ENCODE measurements at places on chromosomes 12 and 14. TPM values are rescaled to one million over a fixed set of nuclear protein-coding genes. Genes with fewer than 3 reads are reported as not detected.

- no peak for DNase-seq
These were observed 536.5 kb downstream of the RPS29 start for GRCh38 chr14:49049711-49050110.

The PZP gene
- polyA plus RNA-seq, result 0.47 TPM

DNA sequence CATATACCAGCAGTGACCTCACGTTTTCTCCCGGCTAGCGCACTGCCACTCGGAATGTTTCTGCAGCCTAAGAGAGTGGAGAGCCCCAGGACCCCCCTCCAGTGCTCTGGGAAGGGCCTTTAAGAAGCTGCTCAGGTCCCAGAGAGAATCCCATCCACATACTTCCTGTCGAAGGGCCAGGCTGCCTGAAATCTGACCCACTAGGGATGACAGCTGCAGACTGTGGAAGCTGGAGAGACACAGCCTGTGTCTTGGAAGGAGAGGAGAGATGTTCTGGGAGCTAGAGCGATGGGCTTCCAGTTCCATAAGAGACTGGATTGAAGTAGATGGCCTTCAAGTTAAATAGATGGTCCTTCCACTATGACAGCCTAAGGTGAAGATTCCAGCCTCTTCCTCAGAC, 54.4 kb downstream of the IQSEC3 start:
- DNase-seq, result no peak

The P2RX2 gene
- 0.38 TPM for polyA plus RNA-seq

DNA sequence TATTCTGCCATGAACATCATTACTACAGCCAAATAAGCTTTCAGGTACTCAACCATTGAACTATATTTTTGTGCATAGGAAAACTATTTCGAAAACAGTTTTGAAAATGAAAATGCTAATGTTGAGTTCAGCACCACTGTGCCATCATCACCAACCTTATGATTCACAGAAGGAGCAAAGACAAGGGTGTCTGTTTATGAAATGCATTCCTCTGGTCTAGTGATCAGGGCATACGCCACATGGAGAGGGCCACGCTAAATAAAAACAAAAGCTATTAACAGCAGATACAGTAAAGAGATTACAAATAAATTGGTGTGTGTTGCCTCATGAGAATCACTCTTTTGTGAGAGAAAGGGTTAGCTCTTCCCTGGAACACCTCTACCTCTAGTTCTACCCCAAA, 43.2 kb upstream of the BMAL2 start:
- no peak for DNase-seq

- no peak for DNase-seq
These were observed 56.2 kb downstream of the SLC15A4 start for GRCh38 chr12:128767518-128767917.

DNA sequence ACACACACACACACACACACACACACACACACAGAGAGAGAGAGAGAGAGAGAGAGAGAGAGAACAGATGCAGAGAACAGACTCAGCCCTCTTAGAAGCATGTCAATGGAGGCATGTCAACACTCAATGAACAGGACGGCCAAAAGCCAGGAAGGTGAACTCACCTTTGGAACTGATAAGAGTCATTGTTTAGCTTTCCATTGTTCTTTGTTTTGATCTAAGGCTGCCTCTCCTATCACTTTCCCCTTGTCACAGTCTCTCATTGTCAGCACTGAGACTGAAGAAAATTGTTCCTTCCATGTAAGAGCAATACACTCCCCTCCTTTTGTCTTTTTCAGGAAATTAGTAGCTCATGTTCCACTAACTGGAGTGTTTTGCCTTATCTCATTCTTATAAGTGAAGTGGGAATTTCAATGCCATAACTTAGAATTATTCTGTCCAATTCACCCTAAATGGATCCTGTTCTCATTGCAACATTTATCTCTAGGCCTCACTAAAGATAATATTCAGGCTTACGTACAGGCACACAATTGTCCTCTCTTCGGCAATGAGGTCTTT, 218.0 kb downstream of the DUSP6 start:
- no peak for DNase-seq

The TPPP2 gene
- polyA plus RNA-seq, result 0.59 TPM

The CLEC2A gene
- polyA plus RNA-seq, result not detected

- DNase-seq, result no peak
These were observed 152.1 kb downstream of the ADGRD1 start for GRCh38 chr12:131105736-131106348.

DNA sequence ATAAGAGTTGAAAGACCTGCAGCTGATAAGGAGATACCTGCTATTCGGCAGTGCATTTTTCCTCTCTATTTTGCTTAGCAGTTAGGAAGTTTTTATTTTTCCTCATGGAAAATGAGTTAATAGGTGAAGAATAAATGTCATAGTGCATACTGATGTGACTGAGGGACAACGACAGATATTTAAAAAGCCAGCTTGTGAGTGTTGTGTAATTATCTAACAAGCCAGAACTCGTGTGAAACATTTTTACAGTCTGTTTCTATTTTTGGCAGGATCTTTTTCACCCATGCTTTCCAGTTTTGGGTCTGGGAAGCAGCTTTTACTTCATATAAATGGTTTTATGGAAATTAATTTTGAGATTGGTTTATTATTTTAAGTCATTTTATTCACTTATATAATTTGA, 2.9 kb downstream of the FBXO34 start:
- DNase-seq, result no peak

DNA sequence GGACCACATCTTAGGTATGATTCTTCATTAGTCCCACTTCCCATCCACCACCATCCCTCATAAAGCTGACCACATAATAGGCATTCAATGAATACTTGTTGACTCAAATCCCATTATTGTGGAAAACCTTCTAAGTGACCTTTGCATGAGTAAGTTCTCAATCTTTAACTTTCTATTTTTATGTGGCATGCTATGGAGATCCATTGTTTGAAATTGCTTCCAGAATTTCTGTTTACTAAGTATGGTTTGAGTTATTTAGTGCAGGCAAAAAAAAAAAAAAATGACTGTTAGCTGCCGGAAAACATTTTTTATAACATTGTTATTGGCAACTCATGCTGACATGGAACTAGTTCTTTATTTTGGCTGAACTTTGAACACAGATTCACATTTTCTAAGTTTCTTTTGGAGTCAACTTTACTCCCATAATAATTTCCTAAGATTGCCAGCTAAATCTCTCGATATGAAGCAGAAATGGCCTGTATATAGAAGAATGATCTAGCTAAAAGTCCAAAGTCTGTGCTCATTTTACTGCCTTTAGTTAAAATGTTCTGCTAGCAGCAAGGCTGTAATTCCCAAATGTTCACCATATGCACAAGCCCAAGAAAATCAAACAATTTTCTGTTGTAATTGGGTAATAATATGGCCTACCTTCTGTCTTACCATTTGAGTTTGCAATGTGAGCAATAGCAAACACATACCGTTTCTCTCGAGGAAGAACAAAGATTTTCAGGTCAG, 77.9 kb downstream of the PTGER2 start:
- DNase-seq, result no peak

The LTA4H gene
- 60.3 TPM for polyA plus RNA-seq

- no peak for DNase-seq
These were observed 25.6 kb upstream of the CPNE8 start for GRCh38 chr12:38930990-38931389.

GRCh38 chr14:59439256-59439965, 25.8 kb downstream of the GPR135 start:
- no peak for DNase-seq

DNA sequence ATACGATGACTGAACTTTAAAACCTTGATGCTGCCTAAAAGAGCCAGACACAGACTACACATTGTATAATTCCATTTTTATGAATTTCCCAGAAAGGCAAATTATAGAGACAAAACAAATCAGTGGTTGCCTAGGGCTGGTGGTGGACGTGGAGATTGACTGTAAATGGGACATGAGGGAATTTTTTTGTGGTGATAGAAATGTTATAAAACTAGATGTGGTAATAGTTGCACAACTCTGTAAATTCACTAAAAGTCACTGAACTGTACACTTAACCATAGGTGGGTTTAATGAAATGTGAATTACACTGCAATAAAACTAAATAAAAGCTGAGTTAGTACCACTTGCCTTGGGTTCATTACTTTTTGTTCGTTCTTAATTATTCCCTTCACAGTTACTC, 72.1 kb downstream of the PLEKHA5 start:
- no peak for DNase-seq

The WNT1 gene
- polyA plus RNA-seq, result 2.0 TPM

- no peak for DNase-seq
These were observed 131.0 kb upstream of the SRRM4 start for GRCh38 chr12:118850244-118850825.

- DNase-seq, result no peak
These were observed 76.7 kb downstream of the NKX2-1 start for GRCh38 chr14:36443374-36443773.

DNA sequence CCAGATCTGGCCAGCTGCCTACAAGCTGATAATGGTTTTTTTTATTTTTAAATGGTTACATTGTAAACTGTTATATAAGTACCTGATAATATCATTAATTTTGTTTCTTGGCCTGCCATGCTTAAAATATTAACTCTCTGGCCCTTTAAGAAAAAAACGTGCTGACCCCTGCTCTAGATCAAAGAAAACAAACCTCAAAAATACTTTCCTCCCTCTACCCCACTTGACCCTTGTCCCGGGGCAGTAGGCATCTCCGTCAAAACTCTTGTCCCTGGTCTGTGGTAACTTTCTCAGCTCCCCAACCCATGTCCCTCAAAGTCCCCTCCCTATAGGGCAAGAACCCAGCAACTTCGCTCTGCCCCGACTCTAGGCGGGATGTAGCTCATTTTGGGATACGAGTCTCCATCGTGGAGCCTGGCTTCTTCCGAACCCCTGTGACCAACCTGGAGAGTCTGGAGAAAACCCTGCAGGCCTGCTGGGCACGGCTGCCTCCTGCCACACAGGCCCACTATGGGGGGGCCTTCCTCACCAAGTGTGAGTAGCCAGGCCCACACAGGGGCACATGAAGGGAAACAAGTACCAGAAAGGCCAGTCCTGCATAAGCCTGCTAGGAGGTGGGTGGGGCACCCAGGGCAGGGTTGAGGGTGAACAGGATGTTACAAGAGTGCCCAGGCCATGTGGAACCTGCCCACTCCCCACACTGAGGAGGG, 3.5 kb downstream of the RDH5 start:
- DNase-seq, result no peak

GRCh38 chr12:57896434-57897201, 44.7 kb upstream of the ATP23 start:
- DNase-seq, result no peak

The NTS gene
- 8.5 TPM for polyA plus RNA-seq

- no peak for DNase-seq
These were observed 335.8 kb upstream of the E2F7 start for GRCh38 chr12:77401064-77401769.

The CDCA3 gene
- 22.5 TPM for polyA plus RNA-seq

DNA sequence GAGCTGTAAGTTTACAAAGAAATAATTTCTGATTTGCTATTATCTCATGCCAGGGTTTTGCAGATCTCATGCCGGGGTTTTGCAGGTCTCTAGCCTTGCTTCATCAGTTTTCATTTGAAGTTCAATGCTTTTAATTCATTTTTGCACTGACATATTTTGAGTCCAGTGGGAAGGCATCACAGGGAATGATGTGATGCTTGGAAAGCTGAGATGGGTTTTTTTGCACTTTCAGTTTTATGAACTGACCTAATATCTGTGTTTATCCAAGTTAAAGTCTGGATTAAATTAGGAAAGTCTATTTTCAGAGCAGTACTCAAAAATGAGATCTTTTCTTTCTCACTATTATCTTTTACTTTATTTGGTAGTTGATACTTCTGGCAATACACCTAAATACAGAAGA, 23.6 kb upstream of the REP15 start:
- no peak for DNase-seq

DNA sequence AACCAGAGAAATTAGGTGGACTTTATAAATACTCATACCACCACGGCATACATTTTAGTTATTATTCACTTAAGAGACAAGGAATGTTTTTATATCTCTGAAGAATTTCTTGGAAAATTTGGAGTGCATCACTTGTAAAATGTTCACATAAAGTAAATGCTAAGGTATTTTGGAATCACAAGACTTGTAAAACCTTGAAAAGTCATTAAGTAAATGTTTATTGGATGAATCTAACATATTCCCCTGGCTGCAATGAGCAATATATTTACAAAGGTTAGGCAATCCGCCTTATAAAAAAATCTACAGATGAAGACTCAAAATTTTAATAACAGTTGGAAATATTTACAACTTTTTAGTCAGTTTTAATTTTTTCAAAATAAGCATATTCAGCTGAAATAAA, 287.4 kb upstream of the ALG10 start:
- DNase-seq, result no peak

DNA sequence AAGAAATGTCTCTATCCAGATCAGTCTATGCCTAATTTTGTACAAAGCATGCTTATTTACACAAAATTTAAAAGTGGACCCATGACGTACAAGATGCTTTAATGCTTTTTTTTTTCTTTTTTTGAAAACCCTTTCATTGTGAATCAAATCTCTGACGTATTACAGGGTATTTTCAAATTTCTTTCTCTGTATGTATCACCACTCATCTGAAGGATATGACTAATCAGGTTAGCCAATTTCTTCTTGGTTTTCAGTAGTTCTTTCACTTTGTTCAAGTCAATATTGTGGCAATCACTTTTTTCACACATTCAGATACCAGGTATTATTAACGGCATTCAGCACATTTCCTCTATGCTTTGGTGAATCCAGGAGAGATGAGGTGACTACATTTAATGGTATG, 685.3 kb downstream of the TRHDE start:
- DNase-seq, result no peak

Data from spinal cord (tissue), 10 donors.